Adrenal gland (tissue), 19 donors: ENCODE measurements at places on chromosomes 1 and 21. TPM values are rescaled to one million over a fixed set of nuclear protein-coding genes. Genes with fewer than 3 reads are reported as not detected.

DNA sequence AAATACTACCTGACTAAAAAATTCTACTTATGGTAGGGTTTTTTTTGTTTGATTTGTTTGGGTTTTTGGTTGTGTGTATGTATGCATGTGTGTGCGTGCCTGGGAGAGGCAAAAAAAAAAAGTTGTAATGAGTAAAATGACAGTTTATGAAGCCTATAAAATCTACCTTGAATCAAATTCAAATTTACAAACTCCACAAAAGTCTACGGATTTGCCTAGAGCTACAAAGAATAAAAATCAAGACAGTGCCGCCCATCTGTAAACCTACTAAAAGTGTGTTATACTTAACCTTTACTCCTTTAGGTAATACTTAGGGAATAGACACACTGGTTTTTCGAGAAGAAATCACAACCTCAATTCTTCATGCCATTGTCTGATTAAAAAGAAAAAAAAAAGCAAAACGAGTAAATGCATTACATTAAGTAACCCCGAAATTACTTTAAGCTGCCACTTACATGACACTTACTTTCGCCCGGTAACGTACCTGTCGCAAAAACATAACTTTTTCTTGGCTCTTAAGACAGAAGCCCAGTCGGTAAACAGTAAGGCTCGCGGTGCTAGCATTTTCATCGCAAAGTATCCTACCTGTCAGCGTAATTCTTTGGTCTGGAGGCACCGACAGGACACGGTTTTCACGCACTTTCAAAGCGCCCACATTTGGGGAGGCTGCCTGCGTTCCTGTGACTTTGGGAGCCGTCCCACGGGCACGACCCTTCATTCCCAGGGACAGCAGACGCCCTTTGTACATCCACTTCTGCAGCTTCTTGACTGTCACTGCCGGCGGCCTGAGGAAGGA, 951 bp downstream of the SYDE2 start:
- DNase-seq, result peak; percentile 57

DNA sequence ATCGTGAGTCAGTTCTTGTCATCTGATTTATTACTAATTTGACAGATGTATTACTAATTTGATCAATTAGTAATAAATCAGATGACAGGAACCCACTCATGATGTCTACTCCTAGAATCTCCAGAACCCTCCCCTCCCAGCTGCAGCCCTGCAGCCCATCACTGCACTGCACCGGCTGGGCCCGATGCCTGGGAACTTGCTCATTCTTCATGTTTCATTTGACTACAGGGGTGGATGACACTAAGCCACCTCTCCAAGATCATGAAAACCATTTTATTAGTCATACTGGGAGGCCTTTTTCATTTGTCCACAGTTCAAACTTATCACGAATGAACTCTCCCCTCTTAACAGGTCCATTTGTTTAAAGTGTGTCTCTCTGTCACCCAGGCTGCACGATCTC, 41.0 kb downstream of the KCNH1 start:
- no peak for DNase-seq

DNA sequence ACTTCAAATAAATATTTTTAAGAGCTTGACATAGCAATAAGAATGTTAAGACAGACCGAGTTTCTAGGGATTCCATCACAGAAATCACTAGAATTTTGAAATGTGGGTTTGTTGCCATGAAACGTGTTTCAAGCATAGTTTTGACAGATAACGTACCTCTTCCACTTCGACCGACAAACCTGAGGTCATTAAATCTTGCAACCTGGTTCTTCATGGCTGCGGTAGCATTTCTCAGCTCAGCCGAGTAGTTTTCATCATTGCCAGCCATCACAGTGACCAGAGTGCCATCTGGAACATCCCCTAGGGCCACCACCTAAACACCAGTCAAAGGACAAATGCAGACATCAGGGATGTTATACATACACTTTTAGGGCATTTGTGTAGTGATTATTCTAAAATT, 168.7 kb downstream of the RUNX1 start:
- DNase-seq, result no peak

- no peak for DNase-seq
Observed at GRCh38 chr1:248857201-248857600, 1.7 kb downstream of the ZNF692 start.

GRCh38 chr1:157170677-157171515, 32.7 kb upstream of the ETV3 start:
- DNase-seq, result peak; percentile 26

The DPT gene
- total RNA-seq, result 7.0 TPM

The ZNF683 gene
- not detected for total RNA-seq

The ERG gene
- total RNA-seq, result 13.9 TPM

The GBP4 gene
- total RNA-seq, result 42.1 TPM

The SLC9C2 gene
- total RNA-seq, result not detected

The DRAM2 gene
- 111 TPM for total RNA-seq

The TSSK3 gene
- total RNA-seq, result 0.69 TPM
